ENCODE measurements at places on chromosomes 1 and 21.

DNA sequence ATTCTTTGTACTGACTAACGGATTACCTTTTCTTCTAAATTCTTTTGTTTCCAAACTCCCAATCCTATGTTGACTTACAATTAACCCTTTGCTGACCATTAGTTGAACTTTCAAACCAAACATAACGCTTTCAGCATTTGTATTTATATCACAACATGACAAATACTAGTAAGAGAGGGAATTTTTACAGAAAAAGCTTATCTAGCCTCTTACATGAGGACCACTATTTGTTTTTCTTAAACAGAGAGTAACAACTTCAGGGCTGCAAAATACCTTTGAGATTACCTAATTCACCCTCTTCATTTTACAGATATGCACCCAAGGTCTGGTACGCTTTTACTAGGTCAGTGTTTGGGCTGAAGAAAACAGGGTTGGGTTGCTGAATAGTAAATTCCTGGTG, 45.0 kb upstream of the CXADR start:
- DNase-seq = no peak

DNA sequence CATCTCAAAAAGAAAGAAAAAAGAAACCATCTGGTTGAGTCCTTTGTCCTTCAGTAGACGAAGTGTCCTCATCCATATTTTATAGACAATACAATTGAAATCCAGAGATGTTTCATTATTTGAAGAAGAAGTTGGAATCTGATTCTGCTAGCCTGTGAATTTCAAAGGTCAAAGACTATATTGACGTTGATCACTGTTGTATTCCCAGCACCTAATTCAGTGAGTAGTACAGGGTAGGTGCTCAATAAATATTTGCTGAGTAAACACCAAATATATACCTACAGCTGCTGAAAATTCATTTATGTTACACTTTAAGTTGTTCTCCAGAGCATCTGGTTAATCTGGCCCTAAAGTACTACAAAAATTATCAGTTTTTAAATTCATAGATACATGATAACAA, 135.2 kb downstream of the CACNA1E start:
- DNase-seq = no peak

DNA sequence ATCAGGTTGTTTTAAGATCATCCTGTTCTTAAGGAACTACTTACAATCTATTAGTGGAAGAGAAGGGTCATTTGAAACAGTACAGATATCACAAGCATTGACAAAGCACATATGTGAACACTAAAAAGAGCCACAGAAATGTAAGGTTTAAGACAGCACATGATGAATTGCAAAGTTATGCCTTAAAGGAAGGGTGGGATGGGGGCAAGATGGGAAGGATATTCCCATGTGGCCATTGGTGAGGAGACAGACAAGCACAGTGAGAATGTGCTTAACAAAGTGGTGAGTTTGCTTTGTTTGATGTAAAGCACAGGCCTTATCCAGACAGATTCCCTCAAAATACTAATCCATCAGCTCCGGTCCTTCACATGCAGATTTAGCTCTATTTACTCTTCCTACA, 151.6 kb upstream of the IVNS1ABP start:
- no peak for DNase-seq

GRCh38 chr1:239053279-239053678, 333.1 kb upstream of the CHRM3 start:
- DNase-seq = no peak
